ENCODE measurements at places on chromosomes 4 and X.

DNA sequence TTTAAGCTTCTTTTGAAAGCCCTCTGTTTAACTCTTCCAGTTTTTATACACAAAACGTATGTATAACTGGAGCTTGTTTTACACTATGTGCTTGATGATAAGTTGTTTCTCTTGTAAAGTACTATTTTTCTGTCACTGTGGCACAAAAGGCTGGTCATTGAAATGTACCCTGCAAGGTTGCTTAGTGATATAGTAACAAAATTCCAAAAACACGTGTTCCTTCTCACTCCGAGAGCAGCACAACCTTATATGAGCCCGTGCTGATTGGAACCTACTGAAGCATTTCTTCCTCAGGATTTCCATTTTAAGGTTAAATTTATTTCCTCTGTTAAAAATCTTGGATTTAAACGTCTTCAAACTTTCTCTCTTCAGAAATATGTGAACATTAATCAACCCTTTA is 772.9 kb upstream of the TENM3 start:
- no peak for DNase-seq

DNA sequence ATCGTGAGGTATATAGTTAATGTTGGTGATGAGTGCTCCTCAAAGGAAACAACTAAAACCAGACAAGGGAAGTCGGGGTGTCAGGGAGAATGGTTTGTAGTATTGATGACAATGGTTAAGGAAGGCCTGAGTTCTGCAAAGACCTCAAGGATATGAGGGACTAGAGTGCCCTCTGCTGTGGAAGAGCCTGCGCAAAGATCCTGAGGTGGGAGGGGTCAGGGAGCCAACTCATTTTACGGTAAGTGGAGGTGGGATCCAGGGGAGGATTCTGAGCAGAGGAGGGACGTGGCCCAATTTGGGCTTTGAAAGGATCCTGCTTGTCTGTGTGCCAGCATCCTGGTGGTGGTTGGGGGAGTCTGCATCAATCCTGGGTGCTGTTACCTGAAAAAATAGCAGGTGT is 11.3 kb downstream of the UBA1 start:
- DNase-seq: no peak

DNA sequence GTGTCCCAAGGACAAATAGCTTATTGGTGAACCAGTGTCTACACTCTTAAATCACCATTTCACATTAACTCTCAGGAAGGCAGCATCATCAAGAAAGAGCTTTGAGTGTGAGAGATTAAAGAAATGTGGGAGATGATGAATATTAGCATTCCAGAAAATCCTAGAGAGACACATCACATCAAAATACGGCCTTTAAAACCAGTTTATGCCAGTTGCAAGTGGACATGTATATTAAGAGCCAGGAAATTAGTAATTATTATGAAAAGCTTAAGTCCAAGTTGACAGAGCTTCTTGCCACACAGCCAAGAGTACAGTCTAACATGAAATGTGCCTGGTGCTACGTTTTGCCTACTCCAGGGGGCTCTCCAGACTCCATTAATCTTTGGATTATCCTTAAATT is 503.0 kb upstream of the BOD1L1 start:
- DNase-seq: no peak

GRCh38 chr4:134798573-134798972 is 597.0 kb upstream of the PABPC4L start:
- DNase-seq: no peak

- no peak for DNase-seq
Measured at GRCh38 chr4:38154252-38154651, 194.1 kb downstream of the PTTG2 start.

DNA sequence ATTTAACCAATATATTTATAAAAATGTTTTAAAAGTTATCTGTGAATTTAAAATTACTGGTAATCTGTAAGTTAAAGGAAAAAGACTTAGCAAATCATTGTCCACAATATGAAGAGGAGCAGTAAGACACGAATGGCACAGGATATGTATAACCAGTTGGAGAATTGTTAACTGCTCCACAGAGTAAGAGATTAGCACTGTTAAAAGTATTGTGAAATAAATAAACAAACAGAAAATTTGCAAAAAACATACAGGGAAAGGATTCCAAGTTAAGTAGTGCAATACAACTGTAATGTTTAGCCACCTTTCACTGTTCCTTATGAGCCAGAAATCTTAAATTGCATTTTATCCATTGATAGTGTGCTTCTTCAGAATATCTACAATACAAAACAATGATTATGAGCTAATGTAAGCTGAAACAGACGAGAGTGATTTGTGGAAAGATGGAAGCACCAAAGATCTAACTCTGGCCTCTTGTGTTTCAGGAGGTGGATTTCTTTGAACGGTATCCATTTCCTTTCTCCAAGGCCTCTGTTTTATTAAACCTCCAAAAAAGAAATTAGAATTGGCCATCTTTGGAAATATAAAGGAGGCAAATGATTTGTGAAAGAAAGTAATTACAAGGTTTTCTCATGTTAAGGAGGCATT is 188.4 kb downstream of the UNC5C start:
- no peak for DNase-seq

DNA sequence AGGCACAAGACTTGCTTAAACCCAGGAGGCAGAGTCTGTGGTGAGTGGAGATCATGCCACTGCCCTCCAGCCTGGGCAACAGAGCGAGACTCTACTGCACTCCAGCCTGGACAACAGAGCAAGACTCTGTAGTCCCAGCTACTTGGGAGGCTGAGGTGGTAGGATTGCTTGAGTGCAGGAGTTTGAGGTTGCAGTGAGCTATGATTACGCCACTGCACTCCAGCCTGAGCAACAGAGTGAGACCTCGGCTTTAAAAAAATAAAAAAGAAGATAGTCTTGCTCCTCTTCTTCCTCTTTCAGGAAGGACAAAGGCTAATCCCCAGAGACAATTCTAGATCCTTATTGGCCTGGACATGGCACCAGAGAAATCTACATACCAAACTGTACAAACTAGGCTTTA is 5.7 kb upstream of the PPEF2 start:
- DNase-seq: no peak

- no peak for DNase-seq
Measured at GRCh38 chrX:44319550-44319949, 23.9 kb downstream of the EFHC2 start.

DNA sequence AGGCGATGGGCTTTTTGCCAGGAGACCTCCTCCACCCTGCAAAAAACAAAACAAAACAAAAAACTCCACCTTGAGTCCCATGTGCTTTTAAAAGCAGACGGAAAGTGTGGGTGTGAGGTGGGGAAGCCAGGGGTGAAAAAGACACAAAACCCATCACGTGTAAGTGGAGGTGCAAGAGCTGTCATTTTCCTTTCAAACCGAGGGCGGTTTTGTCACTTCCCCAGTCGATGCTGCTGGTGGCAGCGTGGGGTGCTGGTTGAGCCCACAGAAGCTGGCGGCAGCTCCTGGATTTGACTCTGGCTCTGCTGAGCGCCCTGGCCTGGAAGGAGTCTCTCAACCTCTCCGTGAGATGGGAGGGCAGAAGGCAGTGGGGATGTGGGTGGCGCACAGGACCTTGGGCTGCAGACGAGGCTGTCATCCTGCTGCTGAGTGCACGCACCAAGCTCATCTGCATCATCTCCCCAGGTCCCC is 110.0 kb downstream of the PSAPL1 start:
- peak; percentile 6 for DNase-seq

DNA sequence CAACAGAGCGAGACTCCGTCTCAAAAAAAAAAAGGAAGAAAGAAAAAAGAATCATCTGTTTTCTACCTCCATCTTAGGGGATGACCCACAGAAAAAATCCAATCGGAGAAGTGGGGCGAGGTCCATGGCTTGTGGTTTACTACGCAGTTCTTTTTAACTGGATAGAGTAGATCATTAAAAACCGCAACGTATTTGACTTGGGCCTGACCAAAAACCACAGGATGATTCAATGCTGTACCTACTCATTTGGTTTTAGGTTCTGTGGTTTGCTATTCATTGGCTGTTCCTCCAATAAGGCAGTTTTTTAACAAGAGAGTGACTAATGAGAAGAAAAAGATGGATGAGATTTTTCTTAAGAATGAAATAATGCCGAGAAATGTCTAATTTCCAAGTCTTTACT is 83.7 kb downstream of the FREM3 start:
- DNase-seq: no peak

- DNase-seq: no peak
Measured at GRCh38 chr4:6340446-6341015, 70.9 kb downstream of the WFS1 start.

GRCh38 chr4:109016200-109016599 is 253.3 kb upstream of the ETNPPL start:
- DNase-seq: no peak

- DNase-seq: no peak
Measured at GRCh38 chrX:48974033-48974432, 2.4 kb upstream of the KCND1 start.

DNA sequence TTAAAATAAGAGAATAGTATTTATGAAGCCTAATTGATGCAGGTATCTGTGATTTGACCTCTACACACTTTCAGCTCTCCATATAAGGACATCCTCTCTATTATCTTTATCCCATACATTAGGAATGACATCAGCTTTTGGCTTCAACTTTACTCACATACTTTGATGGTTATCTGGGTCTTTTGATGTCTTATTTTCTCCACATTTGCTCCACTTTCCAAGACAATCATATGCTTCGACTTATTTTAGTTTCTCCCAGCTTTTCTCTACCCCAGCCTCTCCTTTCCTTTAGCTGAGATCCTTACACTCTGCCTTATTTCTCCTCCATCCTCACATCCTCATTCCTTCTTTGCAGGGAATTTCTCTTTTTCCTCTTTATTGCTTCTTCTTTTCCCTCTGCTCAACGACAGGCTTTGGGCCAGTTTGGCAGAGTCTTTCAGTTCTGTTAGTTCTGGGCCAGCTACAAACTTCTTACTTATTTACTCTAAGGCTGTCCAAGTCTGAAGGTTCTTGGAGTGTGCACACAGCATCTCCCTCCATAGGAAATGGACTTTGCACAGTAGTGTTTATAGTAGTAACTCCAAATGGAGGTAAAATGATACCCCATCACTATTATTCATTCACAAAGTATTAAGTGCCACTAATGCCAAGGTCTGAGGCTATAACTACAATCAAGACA is 50.5 kb downstream of the SLC4A4 start:
- DNase-seq: no peak

- no peak for DNase-seq
Measured at GRCh38 chrX:47814851-47815250, 21.9 kb upstream of the ZNF81 start.

GRCh38 chr4:1945124-1945895 is 63.5 kb downstream of the NELFA start:
- DNase-seq: no peak

DNA sequence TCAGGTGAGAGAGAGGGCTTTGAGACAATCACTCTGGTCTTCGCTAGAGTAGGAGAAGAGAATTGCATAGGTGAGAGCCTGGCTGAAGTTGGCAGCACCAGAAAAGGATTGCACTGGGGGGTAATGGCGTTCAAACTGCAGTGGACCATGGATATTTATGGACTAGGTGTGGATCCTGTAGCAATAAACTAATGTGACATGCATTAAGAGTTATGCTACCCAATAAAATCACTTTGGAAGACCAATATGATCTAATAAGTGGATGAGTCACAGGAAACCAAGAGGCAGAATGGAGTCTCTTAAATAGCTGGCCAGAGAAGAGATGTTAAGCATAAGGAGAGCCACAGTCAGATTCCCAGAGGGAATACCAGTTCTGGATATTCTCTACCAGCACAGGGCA is 259.8 kb downstream of the FBXO8 start:
- DNase-seq: no peak

DNA sequence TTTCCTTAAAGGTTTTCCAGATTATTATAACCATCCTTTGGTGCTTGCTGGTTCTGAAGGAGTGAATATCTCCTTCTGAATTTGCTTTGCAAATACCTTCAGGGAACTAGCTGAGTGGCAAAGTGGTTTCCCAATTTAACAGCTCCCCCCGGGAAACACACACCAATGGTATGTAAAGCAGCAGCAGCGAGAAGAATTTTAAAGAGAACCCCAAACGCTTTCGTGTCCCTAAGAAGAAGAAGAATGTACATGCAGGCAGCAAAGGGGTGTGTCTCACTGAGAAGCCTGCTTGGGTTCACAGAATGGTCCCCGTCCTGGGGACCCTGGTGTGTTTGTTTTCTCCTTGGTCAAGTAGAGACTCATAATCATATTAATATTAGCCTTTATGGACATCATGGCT is 4.2 kb upstream of the AKAP17A start:
- no peak for DNase-seq

DNA sequence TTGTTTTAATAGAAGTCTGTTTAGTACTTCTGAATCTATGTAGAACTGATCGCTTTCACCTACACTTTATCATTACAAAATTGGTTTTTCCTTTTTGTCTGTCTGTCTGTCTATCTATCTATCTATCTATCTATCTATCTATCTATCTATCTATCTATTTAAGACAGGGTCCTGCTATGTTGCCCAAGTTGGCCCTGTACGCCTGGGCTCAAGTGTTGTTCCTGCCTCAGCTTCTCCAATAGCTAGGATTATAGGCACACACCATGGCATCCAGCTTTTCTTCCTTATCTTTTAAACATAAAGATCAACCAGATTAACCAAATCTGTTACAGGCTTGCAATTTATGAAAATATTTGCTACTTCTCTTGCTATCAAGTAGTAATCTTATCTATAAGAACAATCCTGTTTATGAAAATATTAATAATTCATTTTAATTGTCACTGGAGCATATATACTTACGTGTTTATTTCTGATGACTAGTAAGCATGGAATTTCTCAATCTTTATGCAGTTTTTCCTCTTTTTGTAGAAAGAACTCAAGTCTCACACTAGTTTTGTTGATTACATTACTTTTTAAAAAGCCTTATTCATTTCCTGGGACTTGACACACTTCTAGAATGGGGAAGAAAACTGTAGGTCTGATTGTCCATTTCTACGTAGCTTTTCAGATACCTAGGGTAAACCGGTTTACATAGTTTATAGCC is 24.5 kb downstream of the KIAA0232 start:
- DNase-seq: no peak

DNA sequence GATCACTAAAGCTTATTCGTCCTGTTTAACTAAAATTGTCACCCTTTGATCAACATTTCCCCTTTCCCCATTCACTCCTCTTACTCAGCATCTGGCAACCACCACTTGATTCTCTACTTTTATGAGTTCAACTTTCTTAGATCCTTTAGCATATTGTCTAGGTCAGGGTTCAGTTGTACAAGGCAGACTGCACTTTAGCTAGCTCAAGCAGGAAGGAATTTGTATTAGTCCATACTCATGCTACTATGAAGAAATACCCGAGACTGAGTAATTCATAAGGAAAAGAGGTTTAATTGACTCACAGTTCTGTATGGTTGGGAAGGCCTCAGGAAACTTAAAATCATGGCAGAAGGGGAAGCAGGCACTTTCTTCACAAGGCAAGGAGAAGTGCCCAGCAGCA is 44.3 kb downstream of the TASL start:
- DNase-seq: no peak

GRCh38 chr4:3355266-3355748 is 62.5 kb downstream of the RGS12 start:
- no peak for DNase-seq

GRCh38 chr4:182089326-182089725 is 153.9 kb upstream of the TENM3 start:
- no peak for DNase-seq

- no peak for DNase-seq
Measured at GRCh38 chrX:134679221-134679620, 20.9 kb upstream of the PLAC1 start.

Measured in activated CD8-positive, alpha-beta memory T cell treated with anti-CD3 and anti-CD28 coated beads for 4 hours (primary cell).